ENCODE measurements at places on chromosomes 11 and 22.
A peak's percentile ranks its signal among the peaks of the same experiment; 100 is the strongest.

- DNase-seq = no peak
Observed at GRCh38 chr11:68503251-68503687, 42.7 kb downstream of the PPP6R3 start.

DNA sequence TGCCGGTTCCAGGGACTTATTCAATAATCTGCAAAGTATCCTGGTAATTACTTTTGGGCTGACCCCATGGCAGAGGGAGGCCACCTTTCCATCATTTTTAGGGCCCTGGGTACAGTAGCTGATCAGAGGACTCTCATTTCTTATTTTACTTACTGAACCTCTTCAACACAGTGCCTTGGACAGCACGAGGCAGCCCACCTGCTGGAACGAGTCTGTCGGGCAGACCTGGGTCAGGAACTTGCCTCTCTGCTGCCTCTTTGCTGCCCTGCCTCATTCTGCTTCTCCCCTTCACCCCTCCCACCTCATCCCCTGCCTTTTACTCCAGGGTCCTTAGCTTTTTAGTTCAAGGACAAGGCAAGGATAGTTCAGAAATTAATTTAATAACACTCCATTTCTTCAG, 204.5 kb downstream of the CSNK2A3 start:
- no peak for DNase-seq

DNA sequence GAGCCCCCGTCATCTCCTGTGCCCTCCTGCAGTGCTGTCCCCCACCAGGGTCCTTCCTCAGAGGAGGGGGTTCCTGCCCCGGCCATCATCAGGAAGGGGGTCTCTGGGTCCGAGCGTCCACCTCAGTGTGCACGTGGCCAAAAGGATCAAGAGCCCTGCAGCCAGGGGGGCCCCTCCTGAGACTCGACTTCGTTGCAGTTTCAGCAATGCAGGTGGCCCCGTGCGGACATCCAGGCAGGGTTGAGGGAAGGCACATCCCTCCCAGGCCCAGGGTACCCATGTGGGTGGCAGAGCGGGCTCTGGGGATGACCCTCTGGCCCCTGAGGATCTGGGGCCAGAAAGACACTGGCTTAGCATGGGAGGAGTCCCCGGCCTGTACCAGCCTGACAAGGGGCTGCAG, 41.3 kb downstream of the LRP5 start:
- no peak for DNase-seq

DNA sequence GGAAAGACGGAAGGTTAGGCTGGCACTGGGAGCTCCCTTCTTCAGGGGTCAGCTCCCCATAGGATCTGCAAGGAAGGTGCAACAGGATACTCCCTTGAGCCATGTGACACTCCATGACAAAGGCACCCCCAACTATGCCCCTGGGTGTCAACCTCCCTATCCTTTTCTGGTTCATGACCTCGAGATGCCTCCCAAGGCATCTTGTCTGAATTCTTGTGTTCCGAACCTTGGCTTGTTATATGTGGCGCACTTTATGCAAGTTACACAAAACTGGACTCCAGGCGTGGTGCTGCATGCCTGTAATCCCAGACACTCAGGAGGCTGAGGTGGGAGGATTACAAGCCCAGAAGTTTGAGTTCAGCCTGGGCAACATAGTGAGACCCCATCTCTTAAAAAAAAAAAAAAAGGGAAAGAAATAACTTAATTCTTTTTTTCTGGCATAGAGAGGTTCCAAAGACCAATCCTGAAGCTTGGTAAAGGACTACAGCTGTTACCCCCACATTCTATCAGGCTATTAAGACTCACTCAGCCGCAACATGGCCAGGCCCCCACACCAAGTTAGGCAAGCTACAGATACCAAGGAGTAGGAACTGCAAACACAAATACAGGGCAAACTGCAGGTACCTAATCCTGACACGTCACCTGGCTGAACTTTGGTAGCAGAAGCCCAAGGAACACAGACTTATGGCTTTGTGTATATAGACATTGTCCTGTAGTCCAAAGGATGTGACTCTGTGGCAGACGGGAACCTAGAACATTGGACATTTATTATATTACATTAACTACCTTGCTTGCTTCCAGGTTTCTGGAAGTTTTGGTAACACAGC, 1.4 kb downstream of the C11orf24 start:
- no peak for DNase-seq

DNA sequence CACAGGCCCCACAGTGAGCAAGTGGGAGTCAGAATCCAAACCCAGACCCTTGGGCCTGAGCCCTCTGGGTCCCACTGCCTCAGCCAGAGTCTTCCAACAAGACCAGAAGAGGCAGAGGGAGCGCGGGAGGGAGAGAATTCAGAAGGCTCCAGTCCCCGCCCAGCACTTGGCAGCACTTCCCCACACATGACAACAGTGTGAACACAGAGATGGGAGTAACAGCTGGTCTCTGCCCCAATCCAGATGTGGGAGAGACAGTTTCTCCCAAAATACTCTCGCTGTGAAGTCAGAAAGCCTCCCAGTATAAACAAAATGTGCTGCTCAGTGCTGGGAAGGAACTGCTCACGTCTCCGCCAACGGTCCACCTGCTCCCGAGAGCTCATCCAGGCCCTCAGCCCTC, 219.9 kb downstream of the MN1 start:
- no peak for DNase-seq

- no peak for DNase-seq
Observed at GRCh38 chr11:129273944-129274711, 82.0 kb upstream of the ARHGAP32 start.

DNA sequence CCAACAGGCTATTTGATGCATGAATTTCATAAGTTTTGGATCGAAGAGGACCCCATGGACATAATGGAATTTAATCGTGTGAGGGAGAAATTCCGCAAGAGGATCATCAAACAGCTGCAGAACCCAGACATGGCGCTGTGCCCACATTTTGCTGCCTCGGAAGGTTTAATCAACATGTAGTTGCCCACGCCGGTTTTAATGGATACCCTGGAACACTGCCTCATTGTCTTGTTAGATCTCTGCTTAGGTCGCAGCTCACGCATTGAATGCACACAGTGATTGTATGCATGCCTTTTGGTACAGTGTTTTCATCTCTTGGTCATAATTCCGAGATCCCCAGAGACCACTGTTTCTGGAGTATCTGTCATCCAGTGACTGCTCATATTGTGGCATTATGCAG, 46.8 kb downstream of the SLN start:
- DNase-seq = no peak

GRCh38 chr11:128559496-128560103, 27.8 kb downstream of the ETS1 start:
- no peak for DNase-seq

- no peak for DNase-seq
Observed at GRCh38 chr11:67271541-67272284, 5.4 kb downstream of the GRK2 start.

DNA sequence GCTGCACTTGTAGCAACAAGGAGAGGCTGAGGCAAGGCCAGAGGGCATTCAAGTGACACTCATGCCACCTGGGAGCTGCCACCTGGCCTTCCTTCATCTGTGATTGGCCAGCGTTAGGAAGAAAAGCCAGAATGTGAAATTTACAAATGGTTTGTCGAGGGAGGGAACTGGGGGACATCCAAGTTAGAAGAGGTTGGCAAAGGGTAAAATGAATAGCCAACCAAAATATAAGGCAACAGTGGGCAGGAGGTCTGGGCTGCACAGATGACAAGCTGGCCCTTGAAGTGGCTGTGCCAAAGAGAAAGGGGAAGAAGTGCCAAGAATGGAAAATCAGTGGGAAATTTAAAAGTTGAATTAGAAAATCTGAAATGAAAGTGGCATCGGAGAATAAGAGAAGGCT, 221.4 kb downstream of the C11orf91 start:
- no peak for DNase-seq

DNA sequence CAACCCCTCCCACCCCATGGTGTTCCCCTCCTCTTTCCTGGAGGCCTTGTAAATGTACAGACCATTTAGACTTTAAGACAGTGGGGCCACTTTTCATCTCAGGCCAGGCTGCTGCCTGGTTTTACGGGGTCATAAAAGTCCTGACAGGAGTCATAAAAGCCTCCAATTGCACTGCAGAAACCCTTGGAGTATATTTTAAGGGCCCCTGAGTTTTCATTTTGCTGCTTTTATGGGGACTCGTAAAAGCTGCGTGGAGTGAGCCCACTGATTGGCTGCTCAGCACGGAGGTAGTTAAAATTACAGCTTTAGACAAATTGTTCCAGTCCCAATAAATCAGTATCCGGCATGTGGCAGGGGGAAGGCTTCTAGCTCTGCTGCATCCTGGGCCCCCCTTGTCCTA, 627.6 kb downstream of the NTM start:
- DNase-seq = no peak

DNA sequence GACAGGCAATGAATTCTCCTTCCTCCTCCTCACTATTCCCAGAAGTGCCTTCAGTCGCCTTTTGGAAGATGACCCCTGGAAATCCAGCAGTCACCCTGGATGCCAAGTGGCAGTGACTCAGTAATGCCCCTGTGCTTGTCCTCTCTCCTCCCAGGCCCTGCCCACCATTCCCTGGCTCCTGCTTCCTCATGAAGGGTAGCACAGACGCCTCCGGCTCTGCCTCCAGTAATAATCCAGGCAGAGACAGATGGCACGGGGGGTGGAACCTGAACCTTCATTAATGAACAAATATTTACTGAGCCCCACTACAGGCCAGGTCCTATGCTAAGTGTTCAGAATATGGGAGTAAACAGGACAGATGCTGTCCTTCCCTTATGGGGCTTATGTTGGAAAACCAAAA, 23.2 kb downstream of the SYT13 start:
- DNase-seq = no peak

- peak; percentile 78 for DNase-seq
Observed at GRCh38 chr11:119361056-119361787, 14.7 kb upstream of the MFRP start.

- DNase-seq = peak; percentile 89
Observed at GRCh38 chr11:115919341-115920091, 415.3 kb upstream of the CADM1 start.

GRCh38 chr11:65903068-65903481, 2.9 kb upstream of the FOSL1 start:
- no peak for DNase-seq

DNA sequence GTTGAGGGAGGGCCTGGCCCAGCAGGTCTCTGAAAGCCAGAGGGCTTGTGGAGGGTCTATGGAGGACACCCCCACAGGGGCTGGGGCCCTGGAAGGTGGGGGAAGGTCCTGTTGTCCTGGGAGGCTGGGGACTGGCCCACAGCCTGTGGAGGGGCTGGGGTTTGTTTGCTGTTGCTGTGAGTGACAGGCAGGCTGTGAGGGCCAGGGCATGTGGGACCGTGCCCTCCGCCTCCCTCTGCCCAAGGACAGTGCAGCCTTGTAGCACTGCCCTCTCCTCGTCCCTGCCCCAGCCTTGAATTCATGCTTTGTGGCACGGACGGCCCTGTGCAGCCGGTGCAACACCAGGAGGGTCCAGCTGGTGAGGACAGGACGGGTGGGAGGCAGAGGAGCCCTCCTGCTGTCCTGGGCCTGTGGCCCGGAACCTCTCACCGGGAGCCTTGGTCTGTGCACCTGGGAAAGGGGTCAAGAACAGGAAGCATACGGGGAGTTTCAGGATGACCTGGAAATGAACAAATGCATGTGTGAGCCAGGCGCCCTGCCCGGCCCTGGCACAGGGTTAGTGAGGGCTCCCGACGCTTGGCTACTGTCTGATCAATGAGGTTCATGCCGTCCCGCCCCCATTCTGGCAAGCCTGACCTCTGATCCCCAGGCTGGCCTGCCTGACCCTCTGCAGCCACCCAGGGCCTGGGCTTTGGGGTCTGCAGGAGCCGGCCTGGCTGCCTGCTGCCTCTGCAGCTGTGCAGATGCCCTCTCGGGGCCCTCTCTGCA, 37.4 kb upstream of the PRODH start:
- no peak for DNase-seq

- DNase-seq = no peak
Observed at GRCh38 chr22:28013611-28014010, 94.6 kb upstream of the PITPNB start.

DNA sequence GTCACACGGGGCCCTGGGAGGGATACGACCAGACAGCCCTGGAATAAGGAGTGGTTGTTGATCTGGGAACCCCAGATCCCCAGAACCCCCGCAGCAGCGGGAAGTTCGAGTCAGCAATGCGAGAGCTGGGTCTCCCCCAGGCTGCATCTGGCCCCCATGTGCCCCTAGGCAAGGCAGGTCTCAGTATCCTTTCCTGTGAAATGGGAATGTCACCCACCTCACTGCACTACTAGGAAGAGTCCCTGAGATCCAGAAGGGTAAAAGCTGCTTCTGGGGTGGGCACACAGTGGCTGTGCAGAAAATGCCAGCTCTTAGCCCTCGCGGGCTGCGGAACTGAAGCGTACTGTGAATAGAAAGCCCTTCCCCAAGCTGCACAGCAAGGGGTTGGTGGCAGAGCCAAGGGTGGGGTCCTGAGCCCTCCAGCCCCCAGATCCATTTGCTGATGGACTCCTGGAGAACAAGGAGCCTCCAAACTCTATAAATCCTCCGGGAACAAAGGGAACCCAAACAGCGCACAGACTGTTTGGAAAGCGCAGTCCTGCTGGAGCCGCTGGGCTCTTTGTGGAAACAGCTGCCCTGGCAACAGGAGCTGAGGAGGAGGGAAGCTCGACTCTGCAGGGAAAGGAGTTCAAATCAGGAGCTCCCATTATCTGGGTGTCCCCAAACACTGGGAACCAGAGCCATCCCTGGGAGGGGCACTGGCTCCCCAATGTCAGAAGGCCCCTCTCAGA, 68.2 kb upstream of the SHISAL1 start:
- no peak for DNase-seq

- DNase-seq = no peak
Observed at GRCh38 chr11:66920978-66921784, 37.0 kb downstream of the PC start.

DNA sequence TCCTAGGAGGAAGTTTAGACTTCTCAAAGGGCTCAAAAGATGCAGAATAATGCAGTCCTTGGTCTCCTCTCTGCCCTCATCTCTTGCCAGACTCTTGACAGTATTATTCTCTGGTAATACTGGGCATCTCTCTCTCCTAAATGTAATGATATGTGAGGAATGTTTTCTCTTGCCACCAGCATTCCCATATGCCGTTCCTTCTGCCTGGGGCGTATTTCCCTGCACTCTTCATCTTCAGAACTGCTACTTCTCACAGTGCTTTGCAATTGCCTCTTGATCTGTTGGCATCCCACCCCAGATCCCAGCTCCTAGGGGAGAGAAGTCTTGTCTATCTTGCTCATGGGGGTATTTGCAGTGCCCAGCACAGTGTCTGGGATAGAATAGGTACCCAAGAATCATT, 107.4 kb downstream of the RASSF10 start:
- DNase-seq = no peak

DNA sequence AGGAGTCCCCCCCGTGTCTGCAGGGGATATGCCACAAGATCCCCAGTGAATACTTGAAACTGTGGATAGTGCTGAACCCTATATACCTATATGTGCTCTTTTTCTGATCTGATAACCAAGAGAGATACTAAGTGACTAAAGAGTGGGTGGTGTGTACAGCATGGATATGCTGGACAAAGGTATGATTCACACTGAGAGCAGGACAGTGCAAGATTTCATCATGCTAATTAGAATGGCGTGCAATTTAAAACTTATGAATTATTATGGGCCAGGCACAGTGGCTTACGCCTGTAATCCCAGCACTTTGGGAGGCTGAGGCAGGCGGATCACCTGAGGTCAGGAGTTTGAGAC, 90.2 kb upstream of the ALKBH3 start:
- no peak for DNase-seq

Data from kidney epithelial cell (primary cell).